ENCODE measurements at places on chromosomes 6 and 20.

DNA sequence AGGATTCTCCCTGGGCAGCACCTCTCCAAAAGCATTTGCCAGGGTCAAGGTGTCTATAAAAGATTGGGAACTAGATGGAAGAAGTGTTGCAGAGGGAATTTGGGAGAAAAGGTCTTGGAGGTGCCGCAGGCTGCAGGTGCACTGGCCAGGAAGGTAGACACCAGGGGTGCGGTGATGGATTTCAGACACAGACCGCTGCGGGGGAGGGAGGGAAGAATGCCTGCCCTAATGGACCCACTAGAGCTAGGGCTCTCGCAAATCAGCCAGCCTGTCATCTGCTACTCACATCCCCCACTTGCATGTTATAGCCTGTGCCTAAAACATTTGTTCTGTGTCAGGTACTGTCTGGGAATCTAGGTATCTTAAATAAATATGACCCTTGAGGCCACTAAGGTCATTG lies 193.6 kb upstream of the SLC24A3 start:
- DNase-seq: no peak

- DNase-seq: no peak
These were observed 24.5 kb upstream of the PTCHD4 start for GRCh38 chr6:48135323-48136084.

GRCh38 chr6:109036574-109037294 lies 57.9 kb downstream of the SESN1 start:
- no peak for DNase-seq

- no peak for DNase-seq
These were observed 99.4 kb downstream of the ASXL1 start for GRCh38 chr20:32457479-32457986.

DNA sequence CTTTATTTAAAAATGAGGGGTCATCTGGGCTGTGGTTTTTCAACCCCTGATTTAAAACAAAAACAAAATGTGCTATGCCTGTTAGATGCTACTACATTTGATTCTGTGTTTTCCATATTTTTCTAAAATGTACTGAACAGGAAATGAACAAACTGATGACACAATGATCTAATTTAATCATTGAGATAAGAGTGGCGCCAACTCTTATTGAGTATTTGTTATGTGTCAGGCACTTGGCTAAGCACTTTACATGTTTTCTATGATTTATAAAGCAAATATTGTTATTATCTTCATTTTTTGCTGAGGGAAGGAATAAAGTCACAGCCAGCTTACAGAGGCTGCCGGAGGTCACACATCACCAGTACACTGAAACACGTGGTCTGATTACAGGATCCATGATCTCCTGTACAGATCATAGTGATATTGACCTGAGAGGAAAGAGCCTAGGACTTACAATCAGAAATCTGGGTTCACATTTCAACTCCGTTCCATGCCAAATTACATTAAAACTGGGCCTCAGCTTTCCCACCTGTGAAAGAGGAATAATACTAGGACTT lies 166.7 kb downstream of the ESR1 start:
- DNase-seq: no peak

- DNase-seq: no peak
These were observed 2.2 kb downstream of the TFAP2A start for GRCh38 chr6:10412461-10413261.

DNA sequence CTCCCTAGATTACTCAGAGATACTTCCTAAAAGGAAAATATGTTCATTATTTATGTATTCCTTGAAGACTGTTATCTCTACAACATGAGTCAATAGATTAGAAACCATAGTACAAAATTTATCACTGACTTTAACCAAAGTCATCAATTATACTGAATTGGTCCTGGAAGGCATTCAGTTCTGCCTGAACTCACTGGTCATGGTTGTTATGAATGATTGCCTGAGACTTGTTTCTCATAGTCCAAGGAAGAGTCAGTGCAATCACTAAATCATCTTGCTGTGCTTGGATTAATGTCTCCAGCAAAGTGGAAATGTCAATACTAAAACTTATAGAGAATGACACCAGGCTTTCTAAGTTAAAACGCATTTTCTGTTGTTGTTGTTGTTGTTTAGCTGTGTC lies 878.6 kb upstream of the MANEA start:
- DNase-seq: no peak

DNA sequence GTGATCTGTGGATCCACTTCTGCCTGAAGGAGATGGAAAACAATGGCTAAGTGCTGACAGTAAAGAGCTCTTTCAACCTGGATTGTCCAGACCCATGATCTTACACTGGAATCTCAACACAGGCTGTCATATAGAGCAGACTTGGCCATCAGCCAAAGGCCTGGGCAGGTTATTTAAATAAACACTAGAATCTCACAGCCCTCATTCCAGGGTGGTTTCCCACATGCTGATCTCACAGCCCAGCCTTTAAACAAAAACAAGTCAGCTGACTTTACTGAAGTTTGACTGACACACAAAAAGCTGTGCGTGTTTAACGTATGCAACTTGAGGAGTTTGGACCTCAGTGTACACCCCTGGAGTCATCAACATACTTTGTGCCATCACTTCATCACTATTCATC lies 28.4 kb downstream of the SYNDIG1 start:
- no peak for DNase-seq

- DNase-seq: no peak
These were observed 46.1 kb downstream of the LYRM4 start for GRCh38 chr6:5214570-5215052.
